RPMI7951 (cell line): ENCODE measurements at places on chromosomes 12 and 14. TPM values are rescaled to one million over a fixed set of nuclear protein-coding genes. Genes with fewer than 3 reads are reported as not detected.
A peak's percentile ranks its signal among the peaks of the same experiment; 100 is the strongest.

DNA sequence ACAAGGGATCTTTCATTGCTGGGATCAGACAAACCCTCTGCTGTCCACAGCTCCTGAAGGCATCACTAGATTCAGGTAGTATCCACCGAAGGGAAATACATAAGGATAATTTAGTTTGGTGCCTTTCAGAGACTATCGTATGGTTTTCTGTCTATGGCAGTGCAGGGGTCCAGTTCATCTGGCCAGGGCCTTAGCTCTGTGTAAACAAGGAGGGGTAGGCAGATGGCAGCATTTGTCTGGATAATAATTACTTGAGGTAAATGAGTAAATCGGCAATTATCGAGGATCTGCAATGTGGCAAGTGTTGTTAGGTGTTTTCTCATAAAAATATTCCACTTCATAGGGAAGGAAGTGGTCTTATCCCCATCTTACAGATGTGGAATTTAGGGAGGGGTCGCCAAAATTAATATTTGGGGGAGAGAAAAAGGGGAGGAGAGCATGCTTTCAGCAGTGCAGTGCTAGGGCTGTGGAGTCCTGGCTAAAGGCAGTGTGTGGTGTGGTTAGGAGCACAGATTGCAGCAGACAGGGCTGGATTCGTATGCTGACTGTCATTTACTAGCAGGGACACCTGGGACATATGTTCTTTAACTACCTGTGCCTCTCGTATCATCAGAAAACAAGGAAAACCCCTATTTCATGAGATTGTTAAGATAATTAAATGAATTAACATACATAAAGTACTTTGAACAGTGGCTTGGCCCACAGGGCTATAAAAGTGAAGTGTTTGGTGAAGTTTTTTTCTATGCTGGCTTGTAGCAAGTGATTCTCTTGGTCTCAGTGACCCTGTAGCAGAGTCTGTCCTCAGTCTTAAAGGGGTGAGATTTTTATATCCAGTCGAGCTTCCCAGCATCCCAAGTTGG, 27.1 kb downstream of the RASSF8 start:
- no peak for DNase-seq

- no peak for DNase-seq
Observed at GRCh38 chr14:94933486-94933885, 163.6 kb upstream of the GSC start.

DNA sequence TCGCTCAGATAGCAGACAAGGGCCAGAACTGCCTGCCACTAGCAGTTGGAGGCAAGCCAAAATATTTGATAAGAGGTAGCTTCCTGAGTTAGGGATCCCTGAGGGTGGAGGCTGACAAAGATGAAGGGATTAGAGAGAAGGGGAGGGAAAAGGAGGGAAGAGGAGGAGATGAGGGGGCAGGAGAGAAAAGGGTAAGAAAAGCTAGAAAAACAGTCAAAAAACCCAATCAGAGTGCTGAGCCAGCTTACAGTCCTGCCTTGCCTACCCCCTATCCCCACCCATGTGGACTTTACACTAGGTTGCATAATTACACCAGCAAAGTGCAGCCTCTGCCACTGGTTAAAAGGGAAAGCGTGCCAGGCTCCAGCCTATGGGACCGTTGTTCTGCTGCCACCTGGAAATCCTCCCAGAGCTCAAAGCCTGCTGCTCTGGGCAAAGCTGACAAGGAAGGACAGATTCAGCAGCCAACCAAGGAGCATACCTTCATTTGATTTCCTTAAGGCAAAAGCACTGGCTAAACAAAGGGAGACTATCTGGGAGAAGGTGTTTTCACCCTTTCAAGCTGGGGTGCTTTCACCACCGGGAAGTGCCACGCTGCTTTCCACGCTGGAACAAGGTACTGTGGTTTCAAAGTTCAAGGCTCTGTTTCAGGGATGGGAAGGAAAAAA, 3.8 kb upstream of the NUMB start:
- DNase-seq, result peak; percentile 65

GRCh38 chr12:7282844-7283243, 21.0 kb upstream of the ACSM4 start:
- no peak for DNase-seq

- DNase-seq, result no peak
Observed at GRCh38 chr14:89331398-89331797, 85.6 kb downstream of the FOXN3 start.

- no peak for DNase-seq
Observed at GRCh38 chr12:11642785-11643184, 6.7 kb upstream of the ETV6 start.

- DNase-seq, result peak; percentile 50
Observed at GRCh38 chr12:10409392-10409791, at the start of gene KLRC4. Gene KLRC4 (minus strand): TSS chr12:10409757. CDS start chr12:10409575, 182 bp downstream.

DNA sequence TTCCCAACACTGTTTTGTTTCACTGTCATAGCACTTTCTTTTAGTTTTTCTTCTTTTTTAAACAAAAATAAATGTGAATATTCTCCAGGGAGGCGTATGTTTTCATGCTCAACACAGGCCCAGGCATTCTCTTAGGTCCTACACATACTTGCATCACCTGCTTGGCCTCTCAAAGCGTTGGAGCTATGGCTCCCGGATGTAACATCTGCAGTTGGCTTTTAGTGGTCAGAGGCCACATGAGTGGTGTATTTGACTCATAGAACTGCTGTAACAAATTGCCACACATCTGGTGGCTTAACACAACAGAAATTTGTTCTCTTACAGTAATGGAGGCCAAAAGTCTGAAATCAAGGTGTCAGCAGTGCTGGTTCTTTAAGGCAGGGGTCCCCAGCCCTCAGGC, 44.6 kb upstream of the VRK1 start:
- peak; percentile 64 for DNase-seq

GRCh38 chr12:7352661-7353060, 48.8 kb downstream of the ACSM4 start:
- DNase-seq, result no peak

- DNase-seq, result no peak
Observed at GRCh38 chr14:53954551-53955228, 1.9 kb downstream of the BMP4 start.

DNA sequence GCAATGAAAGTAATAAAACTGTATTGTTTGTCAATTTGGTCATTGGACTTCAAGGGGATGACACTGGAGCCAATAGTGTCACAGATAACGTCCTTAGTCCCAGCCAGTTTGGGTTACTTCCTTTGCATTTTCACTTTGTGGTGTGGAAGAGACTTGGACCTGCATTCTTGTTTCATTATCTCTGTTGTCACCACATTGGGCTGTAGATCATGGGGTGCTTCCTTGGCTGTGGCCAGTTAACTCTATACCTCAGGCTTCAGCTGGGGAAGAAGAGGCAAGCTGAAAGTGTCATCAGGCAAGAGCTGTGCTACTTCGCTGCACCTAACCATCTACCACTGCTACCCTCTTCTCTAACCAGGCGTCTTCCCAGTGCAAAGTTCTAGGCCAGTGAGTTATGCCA, 15.1 kb upstream of the CISTR start:
- DNase-seq, result peak; percentile 30

GRCh38 chr12:43976027-43976426, 140.1 kb downstream of the TMEM117 start:
- no peak for DNase-seq

GRCh38 chr12:76348079-76348901, at the start of gene BBS10:
Gene BBS10 (minus strand): TSS chr12:76348415. CDS start chr12:76348358, 57 bp downstream.
- peak; percentile 89 for DNase-seq

DNA sequence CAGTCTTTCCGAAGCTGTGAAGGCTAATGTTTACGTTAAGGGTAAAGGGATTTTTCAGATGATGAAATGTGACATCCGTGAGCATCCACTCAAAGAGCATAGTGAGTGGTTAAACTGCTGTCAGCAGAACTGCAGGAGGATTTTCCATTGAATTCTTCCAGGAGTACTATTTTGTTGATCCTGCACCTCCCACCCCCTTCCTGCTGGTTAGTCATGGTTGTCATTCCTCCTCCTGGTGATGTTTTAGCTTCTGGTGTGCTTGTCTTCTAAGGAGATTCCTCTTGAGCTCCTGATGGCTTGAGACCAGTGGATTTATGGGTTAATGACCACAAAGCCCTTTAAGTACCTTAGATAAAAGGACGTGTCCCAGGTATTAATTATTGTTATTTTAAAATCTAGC, 2.4 kb upstream of the GPRC5D start:
- no peak for DNase-seq

GRCh38 chr14:75374911-75375310, 52.9 kb upstream of the JDP2 start:
- DNase-seq, result no peak

- DNase-seq, result no peak
Observed at GRCh38 chr14:95832012-95832411, 44.6 kb upstream of the TUNAR start.

DNA sequence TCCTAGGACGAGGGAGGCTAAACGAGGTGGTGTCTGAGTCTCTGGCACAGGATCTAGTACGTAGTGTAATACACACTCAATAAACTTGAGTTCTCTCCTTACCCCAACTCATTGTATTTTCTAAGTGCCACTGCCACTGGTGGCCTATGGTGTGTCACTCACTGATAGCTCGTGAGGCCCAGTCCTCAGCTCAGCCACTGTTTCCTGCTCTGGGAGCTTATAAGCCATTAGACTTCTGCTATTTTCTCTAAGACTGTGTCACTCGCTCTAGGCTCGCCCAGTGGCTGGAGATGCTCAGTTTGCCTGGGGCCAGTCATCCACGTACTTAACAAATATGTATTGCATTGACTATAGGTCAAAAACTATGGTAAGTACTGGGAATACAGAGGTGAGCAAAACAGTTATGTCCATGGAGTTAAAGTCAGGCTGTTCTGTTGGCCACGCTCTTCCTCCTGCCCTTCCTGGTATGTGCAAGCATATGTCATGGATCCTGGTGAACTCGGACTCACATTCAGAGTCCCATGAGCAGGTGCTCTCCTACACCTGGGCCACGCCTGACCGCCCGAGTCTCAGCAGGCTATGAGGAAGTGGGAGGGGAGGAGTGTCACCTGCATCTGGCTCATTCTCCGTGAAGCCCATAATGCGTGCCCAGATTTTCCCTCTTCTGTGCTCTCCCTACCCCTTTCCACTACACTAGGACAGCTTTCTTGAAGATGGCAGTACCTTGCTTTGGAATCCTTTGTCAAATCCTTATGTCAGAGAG, 41.6 kb downstream of the DEGS2 start:
- DNase-seq, result no peak

- DNase-seq, result no peak
Observed at GRCh38 chr14:95048771-95049312, 108.5 kb downstream of the DICER1 start.

DNA sequence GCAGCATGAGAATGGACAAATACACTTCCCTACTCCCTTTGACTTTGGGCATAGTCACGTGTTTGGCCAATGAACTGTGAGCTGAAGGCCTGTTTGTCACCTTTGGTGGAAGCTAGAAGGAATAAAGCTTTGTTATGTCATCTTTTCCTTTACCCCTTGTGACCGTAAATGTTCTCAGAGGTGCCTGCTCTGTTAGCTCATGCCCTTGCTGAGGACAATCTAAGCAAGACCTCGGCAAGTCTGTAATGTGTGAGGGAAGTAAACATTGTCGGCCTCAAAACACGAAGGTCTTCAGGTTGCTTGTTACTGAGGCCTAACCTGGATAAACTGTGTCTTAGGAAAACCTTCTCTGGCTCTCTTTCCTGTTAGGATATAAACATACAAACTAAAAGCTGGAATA, 354.2 kb downstream of the TMEM132D start:
- DNase-seq, result no peak

DNA sequence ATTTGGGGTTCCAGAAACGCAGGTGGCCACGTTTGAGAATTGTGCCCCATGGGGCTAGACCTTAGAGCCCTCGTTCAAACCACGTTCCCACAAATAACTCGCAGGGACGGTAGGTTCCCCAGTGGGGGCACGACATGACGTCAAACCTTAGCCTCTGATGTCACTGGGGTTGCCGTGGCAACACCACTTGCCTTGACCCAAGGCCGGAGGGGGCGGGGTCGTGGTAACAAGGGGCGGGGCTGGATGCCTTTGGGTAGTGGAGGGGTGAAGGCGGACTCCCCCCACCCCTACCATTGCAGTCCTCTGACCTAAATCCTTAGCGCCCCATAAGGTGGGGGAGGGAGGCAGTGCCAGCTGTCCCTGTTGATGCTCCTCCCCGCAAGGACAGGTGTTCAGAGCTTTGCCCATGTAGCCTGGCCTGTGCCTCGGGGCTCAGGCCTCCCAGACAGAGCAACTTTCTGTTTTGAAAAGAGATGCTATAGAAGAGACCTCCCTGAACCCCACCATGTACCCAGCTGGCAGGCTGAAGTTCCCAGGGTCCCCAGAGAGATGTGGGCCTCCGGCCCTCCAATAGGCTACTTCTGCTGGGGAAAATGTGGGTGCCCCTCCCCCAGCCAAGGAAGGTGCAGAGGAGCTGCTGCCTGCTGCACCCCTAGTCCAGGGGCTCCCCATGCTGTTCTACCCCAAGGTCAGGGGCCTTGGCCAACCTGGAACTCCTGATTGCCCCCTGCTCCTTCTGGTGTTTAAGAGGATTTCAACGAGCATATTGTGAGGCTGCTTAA, 1.9 kb downstream of the FAM222A start:
- no peak for DNase-seq

DNA sequence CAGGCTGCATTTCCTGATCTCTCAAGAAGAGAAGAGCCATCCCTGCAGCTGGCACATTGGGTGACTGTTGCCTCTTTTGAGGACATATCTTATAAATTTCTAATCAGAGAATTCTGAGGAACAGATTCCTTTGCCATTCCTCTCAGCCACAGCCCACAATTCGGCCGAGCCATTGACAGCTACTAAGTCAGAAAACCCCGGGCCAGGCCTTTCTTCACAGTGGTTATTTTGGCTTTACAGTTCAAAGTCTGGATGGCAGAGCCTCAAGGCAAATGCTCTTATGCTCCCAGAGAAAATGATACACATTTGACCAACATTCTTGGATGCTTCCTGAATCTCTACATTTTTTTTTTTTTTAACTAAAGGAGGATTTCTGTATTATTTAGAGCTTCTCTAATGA, 138.4 kb upstream of the FRMD6 start:
- DNase-seq, result peak; percentile 92

GRCh38 chr12:19909418-19909817, 458.9 kb upstream of the PDE3A start:
- DNase-seq, result no peak

DNA sequence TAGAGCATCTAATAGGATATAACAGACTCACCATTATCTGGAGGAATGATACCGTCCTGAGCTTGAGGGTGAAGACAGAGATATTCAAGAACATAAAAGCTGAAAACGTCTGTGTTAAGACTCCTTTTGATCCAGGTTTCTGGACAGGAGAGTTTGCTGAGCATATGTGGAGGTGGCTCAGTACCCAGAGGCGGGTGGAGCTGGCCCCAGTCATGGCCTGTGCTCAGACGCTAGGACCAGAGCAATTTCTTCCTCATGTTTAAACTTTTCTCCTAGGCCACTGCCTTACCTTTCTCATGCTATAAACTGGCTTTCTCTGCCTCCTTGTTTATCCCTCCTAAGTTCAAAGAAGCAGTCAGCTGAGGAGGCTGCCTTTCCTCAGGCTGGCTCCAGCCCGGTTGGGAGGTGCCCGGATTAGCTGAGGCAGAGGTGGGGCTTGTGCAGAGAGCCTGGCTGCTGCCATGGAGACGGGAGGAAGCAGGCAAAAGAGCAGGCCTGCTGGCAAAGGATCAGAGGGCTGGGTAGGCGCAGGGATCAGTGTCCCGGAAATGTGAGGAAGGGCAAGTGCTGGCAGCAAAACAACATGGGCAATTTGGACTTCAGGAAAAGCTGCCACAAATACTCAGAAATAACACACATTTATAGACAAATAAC, 13.7 kb downstream of the COA8 start:
- DNase-seq, result peak; percentile 72

GRCh38 chr12:128353301-128353700, 86.3 kb downstream of the TMEM132C start:
- DNase-seq, result no peak

Gene BIN2
- total RNA-seq, result not detected in 2 replicates

Gene LRRK2
- total RNA-seq, result 1.8 and 2.3 TPM in 2 replicates

Gene SDS
- not detected in 2 replicates for total RNA-seq

Gene GLT1D1
- not detected in 2 replicates for total RNA-seq

Gene ATP5F1B
- 453 and 475 TPM in 2 replicates for total RNA-seq

Gene CLEC2A
- not detected in 2 replicates for total RNA-seq

Gene SLC41A2
- total RNA-seq, result 10.9 and 13.6 TPM in 2 replicates

Gene KLRC4
- total RNA-seq, result 0.78 TPM in 1 of 2 replicates, not detected in the other
